RWPE2 (cell line): ENCODE measurements at places on chromosomes 7 and 10.
A peak's percentile ranks its signal among the peaks of the same experiment; 100 is the strongest.

GRCh38 chr7:142896151-142896550 lies 10.6 kb upstream of the TRPV6 start:
- DNase-seq: no peak

- DNase-seq: no peak
Observed at GRCh38 chr7:132023466-132023865, 467.0 kb upstream of the PODXL start.

GRCh38 chr10:74854610-74855009 lies 28.2 kb downstream of the KAT6B start:
- DNase-seq: no peak

DNA sequence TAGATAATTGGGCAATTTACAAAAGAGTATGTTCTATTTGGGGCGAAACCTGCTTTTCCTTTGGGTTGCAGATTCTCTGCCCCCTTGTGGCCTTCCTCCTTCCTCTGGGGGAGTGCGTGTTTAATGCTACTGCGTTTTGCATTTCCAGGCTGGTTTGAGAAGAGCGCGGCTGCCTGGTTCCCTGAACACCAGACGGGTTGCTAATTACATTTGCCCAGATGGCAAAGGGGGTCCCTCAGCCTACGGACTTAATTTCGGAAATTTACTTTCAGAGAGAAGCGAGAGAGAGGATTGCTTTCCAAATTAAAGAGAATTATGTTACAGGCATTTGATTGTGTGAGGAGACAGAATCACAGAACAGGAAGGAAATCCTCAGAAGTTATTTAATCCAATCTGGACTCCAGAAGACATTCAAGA lies 91.9 kb upstream of the JAZF1 start:
- no peak for DNase-seq

GRCh38 chr7:28774261-28774988 lies 183.7 kb downstream of the TRIL start:
- DNase-seq: no peak

- no peak for DNase-seq
Observed at GRCh38 chr7:94540428-94540827, 30.8 kb downstream of the CASD1 start.

DNA sequence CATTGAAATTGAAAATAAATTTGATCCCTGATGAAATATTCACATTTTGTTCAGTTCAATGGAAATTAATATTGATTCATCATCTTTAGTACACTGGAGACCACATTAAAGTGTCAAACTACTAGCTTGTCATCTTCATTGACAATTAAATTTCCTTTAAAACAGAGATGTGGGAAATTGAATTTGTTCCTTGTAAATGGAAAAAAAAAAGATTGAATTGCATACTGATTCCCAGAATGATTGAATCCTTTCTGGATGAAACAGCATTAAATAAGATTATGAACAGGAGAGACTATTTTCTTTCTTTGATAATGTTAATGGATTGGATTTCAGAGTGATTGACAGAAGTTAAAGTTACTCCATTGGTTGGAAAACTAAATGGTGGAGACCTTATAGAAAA lies 241.3 kb upstream of the CNTNAP2 start:
- DNase-seq: no peak

- no peak for DNase-seq
Observed at GRCh38 chr7:5351507-5352265, 68.9 kb downstream of the SLC29A4 start.

DNA sequence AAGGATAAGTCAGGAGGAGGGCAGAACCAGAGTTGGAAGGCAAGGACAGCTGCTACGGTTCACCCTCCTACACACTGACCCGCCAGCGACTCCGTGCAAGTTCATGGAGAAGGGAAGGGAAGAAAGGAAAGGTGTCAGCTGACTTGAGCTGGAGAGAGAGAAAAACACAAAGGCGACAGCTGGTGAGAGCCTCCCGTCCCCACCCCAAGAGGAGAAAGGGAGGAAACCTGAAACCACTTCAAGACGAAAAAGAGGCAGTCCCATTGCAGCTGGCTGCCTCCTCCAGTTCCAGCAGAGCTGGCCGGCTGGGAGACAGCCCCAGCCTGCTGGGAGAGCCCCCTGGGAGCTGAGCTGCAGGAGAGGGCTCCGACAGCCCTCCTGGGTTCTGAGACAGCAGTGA lies 75.2 kb downstream of the PARD3 start:
- DNase-seq: no peak

- no peak for DNase-seq
Observed at GRCh38 chr10:77647543-77648293, 10.1 kb upstream of the KCNMA1 start.

DNA sequence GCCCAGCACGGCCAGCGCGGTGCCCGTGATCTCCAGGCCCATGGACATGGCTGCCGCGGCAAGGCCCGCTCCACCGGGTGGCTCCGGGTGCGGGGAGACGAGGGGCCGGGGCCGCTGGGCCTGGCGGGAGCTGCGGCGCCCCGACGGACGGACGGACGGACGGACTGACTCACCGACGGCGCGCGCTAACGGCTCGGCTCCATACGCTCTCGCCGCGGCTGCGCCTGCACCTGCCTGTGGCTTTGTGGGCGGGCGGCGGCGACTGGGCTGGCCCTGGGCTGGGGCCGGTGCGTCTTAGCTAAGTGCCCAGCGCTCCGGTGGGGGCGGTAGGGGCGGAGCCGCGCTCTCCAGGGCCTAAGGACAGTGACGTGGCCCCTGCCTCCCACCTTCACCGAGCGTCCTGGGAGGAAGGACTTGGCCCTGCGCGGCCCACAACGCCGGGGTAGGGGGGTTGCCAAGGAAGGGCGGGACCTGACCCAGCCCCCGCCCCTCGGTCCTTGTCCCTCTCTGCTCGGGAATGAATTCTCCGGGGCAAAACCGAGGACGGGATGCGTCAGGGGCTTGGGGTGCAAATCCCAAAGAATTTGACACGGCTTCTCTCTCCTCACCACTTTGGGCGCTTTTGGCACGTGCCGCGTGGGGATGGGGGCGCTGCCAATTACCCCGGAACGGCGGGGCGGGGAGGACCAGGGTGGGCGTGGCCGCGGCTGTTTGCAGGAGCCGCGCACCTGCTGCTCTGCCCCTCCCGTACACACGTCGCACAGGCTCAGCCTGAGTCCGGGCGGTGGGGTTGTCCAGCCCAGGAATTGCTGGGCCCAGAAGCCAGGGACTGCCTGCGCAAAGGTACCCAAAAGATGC lies at the start of gene CLDN3:
TSS of gene CLDN3 (minus strand) at position 269 of the 858 bp plus-strand sequence. CDS start at position 48, 221 bp downstream.
- no peak for DNase-seq

DNA sequence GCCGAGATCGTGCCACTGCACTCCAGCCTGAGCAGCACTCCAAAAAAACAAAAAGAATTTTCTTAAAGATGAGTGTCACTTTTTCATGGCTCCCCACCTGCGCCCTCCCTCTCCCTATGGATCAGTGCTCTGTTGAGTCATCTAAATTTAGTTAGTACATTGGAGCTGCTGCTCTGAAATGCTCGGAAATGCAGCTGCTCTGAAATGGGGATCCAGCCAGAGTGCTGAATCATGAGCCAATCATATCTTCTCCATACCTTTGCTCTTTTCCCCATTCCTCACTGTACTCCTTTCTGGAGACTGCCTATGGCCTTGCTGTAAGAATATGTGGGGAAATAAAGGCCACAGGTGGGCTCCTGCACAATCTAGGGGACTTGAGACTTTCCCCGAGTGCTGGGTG lies 188.8 kb downstream of the ZNF438 start:
- no peak for DNase-seq

GRCh38 chr7:76216381-76217082 lies 14.8 kb downstream of the SRRM3 start:
- DNase-seq: no peak

DNA sequence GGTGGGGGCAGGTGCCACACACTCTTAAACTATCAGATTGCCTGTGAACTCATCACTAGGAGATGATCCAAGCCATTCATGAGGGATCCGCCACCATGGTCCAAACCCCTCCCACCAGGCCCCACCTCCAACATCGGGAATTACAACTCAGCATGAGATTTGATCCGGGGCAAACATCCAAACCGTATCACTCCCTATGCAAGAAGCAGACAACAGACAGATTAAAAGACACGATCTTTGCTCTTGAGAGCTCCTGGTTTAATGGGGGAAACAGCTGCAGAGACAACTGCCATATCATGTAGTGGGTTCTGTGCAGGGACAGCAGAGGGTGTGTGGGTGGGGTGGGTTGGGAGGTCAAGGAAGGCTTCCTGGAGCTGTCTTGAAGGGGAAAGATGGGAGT lies 123.6 kb downstream of the EMX2 start:
- DNase-seq: no peak

DNA sequence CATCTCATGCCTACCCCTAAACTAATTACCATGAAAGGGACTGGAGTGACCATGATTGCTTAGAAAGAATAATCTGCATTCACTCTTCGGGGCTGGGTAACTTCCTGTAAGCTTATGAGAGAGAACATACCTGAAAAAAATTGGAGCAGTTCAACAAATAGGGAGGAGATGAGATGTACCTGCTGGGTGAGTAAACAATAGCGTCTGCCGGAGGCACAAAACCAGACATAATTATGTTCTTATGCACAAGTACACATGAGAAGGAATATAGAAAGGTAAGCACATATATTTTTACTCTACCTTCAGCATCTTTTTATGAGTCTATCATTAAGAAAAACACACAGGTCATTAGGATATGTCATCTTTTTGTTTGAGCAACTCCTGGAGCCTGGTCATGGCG lies 224.6 kb upstream of the FERD3L start:
- DNase-seq: no peak

DNA sequence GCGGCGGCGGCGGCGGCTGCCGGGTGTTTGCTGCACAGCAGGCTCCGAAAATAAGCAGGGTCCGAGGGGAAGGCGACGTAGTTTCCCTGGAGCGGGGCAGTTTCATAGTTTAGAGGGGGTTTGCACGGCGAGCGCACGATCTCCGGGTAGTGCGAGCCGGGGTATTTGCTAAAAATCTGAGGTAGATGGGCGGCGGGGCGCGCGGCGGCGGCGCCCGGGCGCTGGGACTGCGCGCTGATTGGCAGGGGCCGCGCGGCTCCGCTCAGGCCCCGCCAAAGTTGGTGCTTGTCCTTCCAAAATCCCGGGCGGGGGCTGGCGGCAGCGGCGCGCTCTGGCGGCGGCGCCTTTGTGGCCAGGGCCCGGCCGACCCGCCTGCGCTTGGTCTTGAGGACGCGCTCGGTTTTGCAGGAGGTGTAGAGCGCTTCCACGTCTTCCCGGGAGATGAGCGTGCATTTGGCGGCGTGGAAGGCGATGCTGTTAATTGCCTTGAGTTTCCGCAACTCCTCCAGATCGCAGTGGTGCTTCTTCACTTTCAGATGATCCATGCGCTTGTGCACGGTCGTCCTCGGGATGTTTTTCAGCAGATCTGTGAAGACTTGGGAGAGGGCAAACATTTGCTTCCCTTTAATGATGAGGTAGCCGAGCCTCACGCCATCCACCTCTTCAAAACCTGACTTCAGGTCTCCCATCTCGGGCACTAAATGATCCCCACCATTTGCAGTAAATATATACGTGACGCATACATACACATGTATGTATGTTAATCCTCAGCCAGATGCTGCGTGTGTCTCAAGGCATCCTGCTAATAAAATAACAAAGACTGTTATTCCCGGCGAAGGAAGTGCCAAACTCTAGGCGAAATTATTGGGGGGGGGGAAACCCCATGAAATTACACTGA lies 8.1 kb downstream of the SKIDA1 start:
- DNase-seq: peak; percentile 55

DNA sequence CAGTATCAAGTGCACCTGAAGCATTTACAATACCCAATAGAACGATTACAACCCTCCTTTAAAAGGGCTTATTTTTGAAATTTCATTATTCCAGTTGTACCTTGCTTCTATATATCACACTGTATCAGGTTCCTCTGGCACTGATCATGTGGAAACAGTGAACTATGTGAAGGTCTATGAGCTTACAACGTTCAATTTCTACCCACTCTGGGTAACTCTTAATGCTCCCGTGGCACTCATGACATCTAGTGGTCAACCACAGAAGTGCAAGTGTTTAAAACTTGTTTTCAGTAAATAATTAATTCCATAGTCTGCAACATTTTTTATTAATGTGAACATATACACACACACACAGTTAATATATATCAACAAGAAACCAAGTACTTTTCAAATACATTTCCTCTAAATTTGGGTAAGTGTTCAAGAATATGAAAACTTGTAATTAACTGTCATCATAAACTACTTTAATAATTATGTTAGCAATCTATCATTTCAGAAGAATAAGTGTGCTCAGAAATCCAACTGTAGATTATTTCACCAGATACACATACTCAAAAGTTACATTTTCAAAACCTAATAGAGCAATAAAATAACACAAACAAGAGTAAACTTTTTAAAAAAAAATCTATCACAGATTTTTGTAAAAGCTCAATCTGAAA lies 61.0 kb downstream of the MPP7 start:
- DNase-seq: no peak
